ENCODE measurements at places on chromosomes 1 and 21. TPM values are rescaled to one million over a fixed set of nuclear protein-coding genes. Genes with fewer than 3 reads are reported as not detected.

- no peaks in the 10 kb centered on the region for H3K4me1 ChIP-seq
- H3K4me3 ChIP-seq, result no peak overlapping the region
- no peak for DNase-seq
- H3K36me3 ChIP-seq, result no peaks in the 10 kb centered on the region
These were observed 2015.8 kb downstream of the NCAM2 start for GRCh38 chr21:23014021-23014420.

The LAMB3 gene
- total RNA-seq, result 17.0 TPM

DNA sequence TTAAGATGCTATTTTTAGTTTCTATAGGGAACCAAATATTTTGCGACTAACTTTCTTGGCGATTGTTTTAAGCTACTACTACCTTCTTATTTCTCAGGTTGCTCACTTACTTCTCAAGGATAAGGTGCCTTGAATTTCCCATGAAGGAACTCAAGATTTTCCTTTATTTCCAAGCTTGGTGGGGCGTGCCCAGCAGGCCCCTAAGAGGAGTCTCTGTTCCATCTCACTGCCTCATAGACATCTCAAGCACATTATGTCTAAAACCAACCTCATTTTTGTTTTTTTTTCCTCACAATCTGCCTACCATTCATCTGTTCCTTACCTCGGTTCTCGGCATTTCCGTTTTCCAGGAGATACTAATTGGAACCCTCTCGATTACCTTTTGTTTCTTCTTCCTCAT lies 421.9 kb downstream of the DISC1 start:
- no peak for DNase-seq
- no peaks in the 10 kb centered on the region for H3K36me3 ChIP-seq
- H3K4me3 ChIP-seq, result no peak overlapping the region
- H3K4me1 ChIP-seq, result peaks cover 14% of the 10 kb centered on the region

GRCh38 chr21:43207043-43207315 lies 38.2 kb downstream of the CRYAA start:
- H3K27ac ChIP-seq, result no peak overlapping the region
- H3K36me3 ChIP-seq, result no peaks in the 10 kb centered on the region
- H3K4me3 ChIP-seq, result no peak overlapping the region
- no peaks in the 10 kb centered on the region for H3K27me3 ChIP-seq
- H3K4me1 ChIP-seq, result no peaks in the 10 kb centered on the region
- DNase-seq, result no peak

DNA sequence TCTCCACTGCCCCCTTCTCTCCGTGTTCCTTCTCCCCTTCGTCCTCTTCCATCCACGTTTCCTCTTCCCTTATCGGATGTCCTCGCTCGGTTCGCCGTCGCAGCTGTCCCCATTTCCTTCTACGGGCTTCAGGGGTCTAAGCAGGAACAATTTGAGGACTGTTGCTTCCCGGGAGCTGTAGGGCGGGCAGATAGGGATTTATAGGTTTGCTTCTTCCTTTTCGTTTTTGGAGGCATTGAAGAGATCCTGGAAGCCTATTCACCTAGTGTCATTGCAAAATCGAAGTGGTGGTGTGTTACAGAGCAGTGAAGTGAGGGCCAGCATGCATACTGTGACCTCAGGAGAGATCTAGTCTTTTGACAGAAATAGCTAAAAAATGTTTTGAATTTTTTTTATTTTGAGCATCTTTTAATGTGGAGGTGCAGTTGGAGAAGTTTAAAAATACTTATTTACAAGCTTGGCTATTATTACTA lies 897 bp downstream of the ZYG11B start:
- no peak for DNase-seq
- H3K27me3 ChIP-seq, result no peaks in the 10 kb centered on the region
- H3K4me1 ChIP-seq, result peaks cover 23% of the 10 kb centered on the region
- peak overlapping the region; percentile 95 for H3K4me3 ChIP-seq
- H3K27ac ChIP-seq, result peak overlapping the region; percentile 73
- H3K36me3 ChIP-seq, result peaks cover 3% of the 10 kb centered on the region

The NTNG1 gene
- total RNA-seq, result 8.0 TPM

- peak; percentile 65 for DNase-seq
- H3K27ac ChIP-seq, result no peak overlapping the region
- no peaks in the 10 kb centered on the region for H3K27me3 ChIP-seq
- H3K4me3 ChIP-seq, result no peak overlapping the region
- H3K36me3 ChIP-seq, result no peaks in the 10 kb centered on the region
- H3K4me1 ChIP-seq, result no peaks in the 10 kb centered on the region
These were observed 49.0 kb upstream of the ACTRT2 start for GRCh38 chr1:2972011-2972878.

DNA sequence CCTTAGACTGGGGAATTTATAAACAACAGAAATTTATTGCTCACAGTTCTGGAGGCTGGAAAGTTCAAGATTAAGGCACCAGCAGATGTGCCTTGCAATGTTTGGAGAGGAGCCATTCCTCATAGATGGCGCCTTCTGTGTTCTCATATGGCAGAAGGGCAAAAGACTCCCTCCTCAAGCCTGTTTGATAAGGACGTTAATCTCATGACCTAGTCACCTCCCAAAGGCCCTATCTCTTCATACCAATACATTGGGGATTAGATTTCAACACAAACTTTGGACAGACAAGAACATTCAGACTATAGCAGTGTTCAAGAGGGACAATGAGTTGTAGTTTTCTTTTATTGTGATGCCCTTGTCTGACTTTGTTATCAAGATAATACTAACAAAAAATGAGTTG lies 34.3 kb downstream of the PSMG1 start:
- H3K27ac ChIP-seq, result no peak overlapping the region
- H3K27me3 ChIP-seq, result no peaks in the 10 kb centered on the region
- H3K36me3 ChIP-seq, result no peaks in the 10 kb centered on the region
- H3K4me3 ChIP-seq, result no peak overlapping the region
- no peaks in the 10 kb centered on the region for H3K4me1 ChIP-seq
- no peak for DNase-seq

GRCh38 chr1:56958526-56958925 lies 7.3 kb downstream of the C8B start:
- peaks cover 11% of the 10 kb centered on the region for H3K4me1 ChIP-seq
- no peaks in the 10 kb centered on the region for H3K36me3 ChIP-seq
- no peak overlapping the region for H3K27ac ChIP-seq
- DNase-seq, result no peak

DNA sequence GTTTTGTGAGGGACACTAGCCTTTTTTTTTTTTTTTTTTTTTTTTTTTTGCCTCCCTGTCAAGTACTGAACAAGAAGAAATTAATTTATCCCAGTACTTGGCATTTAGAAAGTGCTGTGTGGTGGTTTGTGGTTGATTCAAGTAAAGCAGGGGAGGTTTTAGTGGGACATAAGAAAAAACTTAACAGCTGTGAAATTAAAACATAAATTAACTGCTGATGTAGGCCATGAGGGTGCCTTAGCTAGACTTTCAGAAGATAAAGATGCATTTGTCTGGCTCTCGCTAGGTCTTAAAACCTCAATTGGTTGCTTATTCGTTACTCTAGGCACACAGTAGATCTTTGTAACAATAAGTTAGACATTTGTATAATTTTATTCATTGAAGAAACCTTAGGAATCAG lies 52.3 kb downstream of the SPATA46 start:
- no peak overlapping the region for H3K4me3 ChIP-seq
- no peak overlapping the region for H3K27ac ChIP-seq
- H3K36me3 ChIP-seq, result no peaks in the 10 kb centered on the region
- no peaks in the 10 kb centered on the region for H3K27me3 ChIP-seq

DNA sequence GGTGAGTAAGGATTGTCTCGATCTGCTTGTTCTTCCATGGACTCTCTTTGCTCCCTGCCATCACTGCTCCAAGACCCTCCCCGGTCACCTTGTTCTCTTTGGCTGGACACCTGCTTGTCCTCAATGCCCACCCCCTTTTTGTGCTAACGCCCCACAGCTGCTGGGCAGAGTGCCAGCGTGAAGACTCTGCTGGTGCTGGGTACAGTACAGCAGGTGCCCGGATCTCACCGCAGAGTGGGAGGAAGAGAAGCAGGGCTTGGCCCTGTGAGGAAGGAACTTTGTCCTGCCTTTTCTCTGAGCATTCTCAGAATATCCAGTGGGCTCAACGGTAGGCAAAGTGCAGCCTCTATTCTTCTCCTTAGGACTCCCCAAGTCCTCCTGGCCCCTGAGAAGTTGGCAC lies 90.1 kb downstream of the PLXNA2 start:
- H3K36me3 ChIP-seq, result peaks cover 8% of the 10 kb centered on the region
- no peak overlapping the region for H3K27ac ChIP-seq
- no peak for DNase-seq
- peaks cover 34% of the 10 kb centered on the region for H3K4me1 ChIP-seq
- no peaks in the 10 kb centered on the region for H3K27me3 ChIP-seq

Data from type B pancreatic cell (in vitro differentiated cells).